ENCODE measurements at places on chromosomes 12 and 14.

DNA sequence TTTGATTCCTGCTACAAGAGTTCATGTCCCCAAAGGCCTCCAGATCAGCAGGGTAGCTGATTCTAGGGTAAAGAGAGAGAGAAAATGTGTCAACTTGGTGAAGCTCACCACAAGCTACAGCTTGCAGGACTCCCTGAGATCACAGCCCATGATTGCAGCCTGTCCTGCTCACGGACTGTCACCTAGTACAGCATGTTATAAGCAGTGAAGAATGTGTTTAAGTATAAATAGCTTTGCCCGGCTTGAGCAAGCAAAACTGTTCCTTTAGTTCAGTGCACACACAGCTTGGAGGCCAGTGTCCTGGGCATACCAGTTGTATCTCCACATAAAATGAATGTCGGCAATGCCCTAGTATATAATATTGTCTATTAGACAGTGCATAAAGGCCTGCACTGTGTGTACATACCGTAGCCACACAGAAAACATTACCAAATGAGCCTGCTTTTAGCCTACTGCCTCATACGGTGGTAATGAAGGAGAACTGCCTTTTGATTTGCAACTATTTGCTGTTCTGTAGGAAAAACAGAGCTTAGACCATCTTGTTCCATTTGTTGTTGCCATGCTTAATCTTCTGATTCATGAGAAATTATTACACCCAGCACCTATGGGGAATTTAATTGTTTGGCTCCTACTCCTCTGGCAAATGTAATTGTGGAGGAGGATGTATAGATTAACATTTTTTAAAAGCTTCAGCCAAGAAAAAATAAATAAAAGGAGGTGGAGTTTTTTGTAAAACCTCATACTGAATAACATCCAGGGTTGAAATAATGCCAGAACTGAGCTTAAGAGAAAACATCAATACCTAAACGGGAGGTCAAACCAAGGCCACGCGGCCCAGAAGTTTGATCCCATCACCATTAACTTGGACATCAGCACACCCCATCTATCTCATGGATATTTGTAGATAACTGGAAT lies 108.1 kb upstream of the G2E3 start:
- DNase-seq = peak; percentile 42

GRCh38 chr14:99624971-99625370 lies 20.0 kb upstream of the HHIPL1 start:
- DNase-seq = no peak

GRCh38 chr12:93297536-93297935 lies 80.2 kb upstream of the NUDT4 start:
- DNase-seq = no peak

- DNase-seq = no peak
Measured at GRCh38 chr14:50786751-50787464, 44.1 kb downstream of the NIN start.

GRCh38 chr12:103415681-103416080 lies 80.1 kb downstream of the C12orf42 start:
- DNase-seq = no peak

DNA sequence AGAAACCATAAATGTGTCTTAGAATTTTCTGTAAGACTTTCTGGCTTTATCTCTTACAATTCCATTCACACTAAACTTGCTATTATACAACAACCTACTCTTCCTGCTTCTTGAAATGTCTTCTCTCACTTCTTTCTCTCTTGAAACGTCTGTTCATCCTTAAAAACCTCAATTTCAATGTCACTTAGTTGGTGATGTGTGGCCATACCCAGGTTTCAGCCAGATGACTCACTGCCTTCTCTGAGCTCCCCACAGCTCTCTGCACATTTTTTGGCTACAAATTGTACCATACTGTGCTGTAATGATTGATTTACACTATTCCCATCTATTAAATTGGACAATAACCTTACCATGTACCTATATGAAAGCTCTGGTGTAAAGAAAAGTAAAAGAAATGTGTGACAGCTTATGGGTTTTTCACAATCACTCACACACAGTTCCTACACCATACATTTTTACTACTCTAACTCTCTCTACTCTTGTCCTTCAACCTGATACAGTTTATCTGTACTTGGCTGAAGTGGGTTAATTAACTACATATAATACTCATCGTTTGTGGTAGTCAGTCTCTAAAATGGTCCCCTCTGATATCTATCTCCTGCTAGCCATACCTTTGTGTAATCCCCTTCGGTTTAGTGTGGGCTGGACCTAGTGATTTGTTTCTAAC lies 222.1 kb downstream of the NELL2 start:
- DNase-seq = no peak

Measured in T47D (cell line).